ENCODE measurements at places on chromosomes 4 and X.

GRCh38 chr4:14857981-14858380, 144.3 kb upstream of the CPEB2 start:
- DNase-seq: no peak

DNA sequence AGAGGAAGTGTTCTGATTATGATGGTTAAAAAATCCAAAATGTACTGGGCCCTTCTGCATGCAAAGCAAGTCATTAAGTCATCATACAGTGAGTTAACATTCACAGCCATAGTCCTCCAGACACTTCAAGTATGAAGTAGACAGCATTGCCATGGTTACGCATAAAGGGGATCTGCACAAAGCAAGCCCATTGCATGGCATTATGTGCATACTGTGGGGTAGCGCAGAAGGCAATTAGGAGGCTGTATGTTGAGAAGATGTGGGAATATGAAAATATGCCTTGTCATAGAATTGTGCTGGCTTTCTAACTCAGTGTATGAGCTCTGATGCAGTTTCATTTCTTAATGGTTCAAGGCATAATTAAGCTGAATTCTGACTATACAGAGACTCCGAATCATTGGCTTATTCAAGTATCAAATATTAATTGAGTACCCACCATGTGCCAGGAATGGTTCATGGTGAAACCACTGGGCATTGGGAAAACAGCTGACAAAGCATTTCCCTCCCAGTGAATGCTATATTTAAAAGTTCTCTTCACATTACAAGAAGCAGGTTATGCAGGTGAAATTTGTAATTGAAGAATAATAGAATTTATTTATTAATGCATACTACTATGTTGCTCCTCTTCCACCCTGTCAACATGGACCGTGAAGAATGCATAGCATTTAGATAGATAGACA, 588.9 kb downstream of the ZNF674 start:
- DNase-seq: no peak

GRCh38 chr4:7341491-7342222, 93.1 kb downstream of the PSAPL1 start:
- no peak for DNase-seq

DNA sequence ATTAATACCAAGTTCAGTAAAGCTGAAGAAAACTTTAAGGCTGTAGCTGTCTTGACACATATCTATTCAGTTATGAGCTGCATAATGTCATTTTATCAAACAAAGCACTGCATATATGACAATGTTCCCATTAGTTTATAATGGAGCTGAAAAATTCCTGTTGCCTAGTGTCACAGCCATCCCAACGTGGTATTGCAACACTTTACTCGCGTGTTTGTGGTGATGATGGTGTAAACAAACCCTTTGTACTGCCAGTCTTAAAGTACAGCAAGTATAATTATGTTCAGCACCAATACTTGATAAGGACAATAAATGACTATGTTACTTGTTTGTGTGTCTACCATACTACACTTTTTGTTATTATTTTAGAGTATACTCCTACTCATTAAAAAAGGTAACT, 1415.6 kb upstream of the PCDH7 start:
- DNase-seq: no peak

GRCh38 chr4:62457356-62457755, 1257.2 kb downstream of the ADGRL3 start:
- no peak for DNase-seq

GRCh38 chr4:94828882-94829281, 71.1 kb downstream of the BMPR1B start:
- no peak for DNase-seq

- DNase-seq: no peak
Measured at GRCh38 chrX:151510203-151510602, 53.3 kb upstream of the PASD1 start.
